ENCODE measurements at places on chromosomes 1 and 21. TPM values are rescaled to one million over a fixed set of nuclear protein-coding genes. Genes with fewer than 3 reads are reported as not detected.
A peak's percentile ranks its signal among the peaks of the same experiment; 100 is the strongest.

TMOD4 gene
- 0.99 TPM for polyA plus RNA-seq

PRKAA2 gene
- polyA plus RNA-seq: 0.24 TPM

S100A7A gene
- polyA plus RNA-seq: not detected

RIMKLA gene
- polyA plus RNA-seq: 0.06 TPM

COL8A2 gene
- 5.9 TPM for polyA plus RNA-seq

GRCh38 chr1:96388421-96389310 lies 332.9 kb upstream of the PTBP2 start:
- DNase-seq: no peak

DNA sequence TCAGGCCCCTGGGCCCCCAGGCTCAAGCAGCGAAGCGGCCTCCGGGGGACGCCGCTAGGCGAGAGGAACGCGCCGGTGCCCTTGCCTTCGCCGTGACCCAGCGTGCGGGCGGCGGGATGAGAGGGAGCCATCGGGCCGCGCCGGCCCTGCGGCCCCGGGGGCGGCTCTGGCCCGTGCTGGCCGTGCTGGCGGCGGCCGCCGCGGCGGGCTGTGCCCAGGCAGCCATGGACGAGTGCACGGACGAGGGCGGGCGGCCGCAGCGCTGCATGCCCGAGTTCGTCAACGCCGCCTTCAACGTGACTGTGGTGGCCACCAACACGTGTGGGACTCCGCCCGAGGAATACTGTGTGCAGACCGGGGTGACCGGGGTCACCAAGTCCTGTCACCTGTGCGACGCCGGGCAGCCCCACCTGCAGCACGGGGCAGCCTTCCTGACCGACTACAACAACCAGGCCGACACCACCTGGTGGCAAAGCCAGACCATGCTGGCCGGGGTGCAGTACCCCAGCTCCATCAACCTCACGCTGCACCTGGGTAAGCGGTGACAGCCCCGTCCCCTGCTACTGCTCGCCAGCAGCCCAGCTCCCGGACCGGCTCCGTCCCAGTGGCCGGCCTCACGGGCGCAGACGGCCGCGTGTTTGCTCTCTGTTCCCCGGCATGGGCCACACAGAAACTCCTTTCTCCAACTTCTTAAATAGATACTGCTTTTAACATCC lies 539 bp downstream of the LAMC1 start:
- DNase-seq: peak; percentile 91

GRCh38 chr1:234842726-234843641 lies 233.0 kb upstream of the IRF2BP2 start:
- peak; percentile 85 for DNase-seq

- DNase-seq: no peak
These were observed 76.6 kb downstream of the TBX15 start for GRCh38 chr1:118911571-118911970.
